Liver (tissue), 10 donors: ENCODE measurements at places on chromosomes 12 and 14. TPM values are rescaled to one million over a fixed set of nuclear protein-coding genes. Genes with fewer than 3 reads are reported as not detected.

DNA sequence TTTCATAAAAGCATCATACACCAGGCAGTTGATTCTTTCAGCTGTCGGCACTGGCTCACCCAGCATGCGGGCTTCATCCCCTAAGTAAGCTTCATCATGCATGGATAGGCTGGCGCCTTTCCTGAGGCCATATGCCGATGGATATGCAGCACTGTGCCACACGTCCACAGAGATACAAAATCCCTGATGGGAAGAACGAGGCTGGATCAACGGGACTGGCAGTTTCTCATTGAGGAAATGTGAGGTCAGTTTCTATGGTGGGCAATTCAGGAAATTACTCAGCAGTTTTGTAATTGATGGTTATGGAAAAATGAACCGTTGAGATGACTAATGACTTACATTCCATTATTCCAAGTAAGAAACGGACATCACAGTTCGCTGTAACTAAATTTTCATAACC lies 453.8 kb downstream of the TMEM121 start:
- H3K36me3 ChIP-seq = no peaks in the 10 kb centered on the region
- no peak for DNase-seq
- H3K27ac ChIP-seq = no peak overlapping the region
- H3K4me3 ChIP-seq = no peak overlapping the region
- H3K27me3 ChIP-seq = no peaks in the 10 kb centered on the region

- no peaks in the 10 kb centered on the region for H3K36me3 ChIP-seq
- DNase-seq = no peak
- no peaks in the 10 kb centered on the region for H3K4me1 ChIP-seq
- no peak overlapping the region for H3K4me3 ChIP-seq
These were observed 65.7 kb downstream of the TBX5 start for GRCh38 chr12:114340231-114340630.

DNA sequence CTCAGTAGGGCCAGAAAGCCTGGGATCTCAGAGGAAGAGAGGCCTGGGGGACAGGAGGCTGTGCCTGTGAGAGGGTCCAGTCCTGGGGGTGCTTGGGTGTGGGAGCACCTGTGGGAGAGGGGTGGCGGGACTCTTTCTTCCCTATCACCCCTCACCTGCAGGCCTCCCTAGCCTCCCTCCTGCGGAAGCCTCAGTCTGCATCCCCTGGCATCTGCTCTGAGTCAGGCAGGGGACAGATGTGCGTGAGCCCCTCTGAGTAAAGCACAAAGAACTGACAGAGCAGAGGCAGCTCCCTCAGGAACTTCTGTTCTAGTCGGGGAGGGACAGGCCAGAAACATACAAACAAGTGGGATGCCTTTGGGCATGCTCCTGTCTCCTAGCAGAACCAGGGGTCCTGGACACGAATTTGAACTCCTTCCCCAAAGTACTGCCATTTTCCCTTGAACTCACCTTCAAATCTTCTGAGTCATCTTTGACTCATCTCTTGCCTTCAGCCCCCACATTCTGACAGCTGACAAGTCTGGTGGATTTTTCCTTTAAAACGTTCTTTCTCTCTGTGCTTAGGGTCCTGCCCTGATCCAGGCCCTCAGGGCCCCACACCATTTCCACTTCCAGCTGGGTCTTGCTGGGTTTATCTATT lies 8.5 kb upstream of the HSP90AA1 start:
- H3K27me3 ChIP-seq = no peaks in the 10 kb centered on the region
- DNase-seq = no peak
- H3K36me3 ChIP-seq = no peaks in the 10 kb centered on the region
- H3K4me3 ChIP-seq = no peak overlapping the region

DNA sequence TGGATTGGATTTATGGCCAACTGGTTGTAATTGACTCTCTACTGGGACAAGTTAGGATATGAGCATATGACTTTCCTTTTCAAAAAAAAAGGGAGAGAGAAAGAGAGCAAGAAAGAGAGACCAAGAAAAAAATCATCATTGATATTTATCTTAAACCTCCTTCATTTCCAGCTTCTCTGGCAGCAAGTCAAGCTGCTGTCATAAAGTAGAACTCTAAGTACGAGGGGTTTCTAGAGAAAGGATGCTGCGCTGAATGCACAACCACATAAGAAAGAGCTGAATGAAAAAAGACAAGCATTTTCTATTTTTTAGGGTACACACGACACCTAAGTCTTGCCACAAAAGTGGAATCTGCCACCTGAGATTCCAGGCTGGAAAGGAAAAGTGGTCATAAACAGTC lies 182.6 kb downstream of the SLC25A21 start:
- no peak overlapping the region for H3K27ac ChIP-seq
- no peaks in the 10 kb centered on the region for H3K27me3 ChIP-seq
- DNase-seq = no peak
- no peaks in the 10 kb centered on the region for H3K4me1 ChIP-seq
- H3K36me3 ChIP-seq = no peaks in the 10 kb centered on the region

- peaks cover 5% of the 10 kb centered on the region for H3K4me1 ChIP-seq
- peaks cover 11% of the 10 kb centered on the region for H3K36me3 ChIP-seq
- no peak for DNase-seq
These were observed 23.4 kb downstream of the DUSP16 start for GRCh38 chr12:12539028-12539810.

GRCh38 chr12:67760586-67761275 lies 112.2 kb downstream of the DYRK2 start:
- H3K4me1 ChIP-seq = no peaks in the 10 kb centered on the region
- no peak overlapping the region for H3K27ac ChIP-seq
- H3K4me3 ChIP-seq = no peak overlapping the region
- no peaks in the 10 kb centered on the region for H3K27me3 ChIP-seq

DNA sequence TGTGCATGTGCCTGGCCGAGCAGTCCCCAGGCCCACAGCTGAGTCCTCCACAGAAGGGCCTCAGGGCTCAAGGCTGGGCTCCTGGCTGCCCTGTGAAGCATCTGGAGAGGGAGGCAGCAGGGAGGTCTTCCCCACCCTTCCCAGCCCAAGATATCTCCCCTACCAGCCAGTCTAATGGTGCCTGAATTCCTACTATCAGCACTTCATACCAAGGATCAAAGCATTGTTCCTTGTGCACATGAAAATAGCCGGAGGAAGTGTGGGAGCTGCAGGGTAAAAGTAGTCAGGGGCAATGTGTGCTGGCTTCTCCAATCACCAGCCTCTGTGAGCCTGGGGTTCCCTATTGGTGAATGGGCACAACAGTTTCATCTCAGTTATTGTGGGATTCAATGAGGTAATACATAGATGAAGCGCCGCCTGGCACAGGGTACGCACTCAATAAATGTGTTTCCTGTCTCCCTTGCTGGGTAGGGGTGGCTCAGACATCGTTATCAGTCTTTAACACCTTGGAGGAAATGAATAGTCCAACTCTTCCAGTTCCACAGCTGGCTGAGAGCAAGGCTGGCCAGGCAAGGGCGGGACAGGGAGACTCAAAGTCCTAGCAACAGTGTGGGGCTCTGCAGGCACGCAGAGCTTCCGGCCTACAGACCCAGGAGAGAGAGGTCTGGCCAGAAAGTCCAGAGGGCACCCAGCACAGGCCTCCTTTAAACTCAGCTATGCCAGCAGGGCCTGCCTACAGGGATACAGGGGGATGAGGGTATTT lies 39.1 kb upstream of the PNMA1 start:
- peaks cover 86% of the 10 kb centered on the region for H3K4me1 ChIP-seq
- H3K27me3 ChIP-seq = no peaks in the 10 kb centered on the region
- H3K4me3 ChIP-seq = no peak overlapping the region
- no peaks in the 10 kb centered on the region for H3K36me3 ChIP-seq
- peak; percentile 75 for DNase-seq

DNA sequence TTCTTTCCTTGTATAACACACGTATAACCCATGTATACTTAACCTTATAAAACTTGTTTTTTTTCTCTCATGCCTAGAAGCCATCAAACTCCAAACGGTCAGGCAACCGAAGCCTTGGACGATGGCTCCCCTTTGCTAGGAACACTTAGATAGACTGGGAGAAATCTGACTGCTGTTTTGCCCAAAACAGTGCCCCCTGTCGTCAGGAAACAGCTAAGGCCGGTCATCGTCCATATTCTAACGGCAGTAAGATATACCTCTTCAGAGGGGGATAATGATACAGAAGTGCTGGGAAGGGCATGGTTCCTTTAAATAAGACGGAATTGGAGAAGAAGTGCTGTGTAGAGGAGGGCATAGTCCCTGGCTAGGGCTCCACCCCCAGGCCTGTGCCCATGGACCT lies 130.5 kb downstream of the SLC41A2 start:
- H3K27ac ChIP-seq = no peak overlapping the region
- no peak overlapping the region for H3K4me3 ChIP-seq
- no peaks in the 10 kb centered on the region for H3K27me3 ChIP-seq
- DNase-seq = no peak

GRCh38 chr12:78880078-78880477 lies 15.5 kb downstream of the SYT1 start:
- no peaks in the 10 kb centered on the region for H3K4me1 ChIP-seq
- no peaks in the 10 kb centered on the region for H3K27me3 ChIP-seq
- DNase-seq = no peak

GRCh38 chr12:75641031-75641780 lies 129.8 kb upstream of the KRR1 start:
- H3K27ac ChIP-seq = no peak overlapping the region
- H3K27me3 ChIP-seq = no peaks in the 10 kb centered on the region
- no peak overlapping the region for H3K4me3 ChIP-seq
- no peaks in the 10 kb centered on the region for H3K4me1 ChIP-seq
- DNase-seq = no peak

GRCh38 chr14:94113908-94114588 lies 3.5 kb downstream of the IFI27 start:
- H3K27me3 ChIP-seq = no peaks in the 10 kb centered on the region
- DNase-seq = no peak
- H3K4me3 ChIP-seq = no peak overlapping the region
- H3K36me3 ChIP-seq = no peaks in the 10 kb centered on the region

- peaks cover 21% of the 10 kb centered on the region for H3K4me1 ChIP-seq
- no peak for DNase-seq
- peak overlapping the region; percentile 99 for H3K27ac ChIP-seq
- H3K4me3 ChIP-seq = peak overlapping the region; percentile 87
These were observed 597 bp downstream of the MLF2 start for GRCh38 chr12:6752167-6752920.

GRCh38 chr12:105256921-105257320 lies 20.9 kb upstream of the APPL2 start:
- H3K36me3 ChIP-seq = no peaks in the 10 kb centered on the region
- H3K27ac ChIP-seq = no peak overlapping the region
- H3K4me1 ChIP-seq = no peaks in the 10 kb centered on the region
- DNase-seq = no peak
- H3K4me3 ChIP-seq = no peak overlapping the region

GRCh38 chr12:27498149-27498548 lies 25.9 kb upstream of the PPFIBP1 start:
- H3K4me3 ChIP-seq = no peak overlapping the region
- H3K36me3 ChIP-seq = no peaks in the 10 kb centered on the region
- no peaks in the 10 kb centered on the region for H3K27me3 ChIP-seq
- DNase-seq = no peak

GRCh38 chr14:89479802-89480201 lies 62.8 kb upstream of the FOXN3 start:
- H3K4me1 ChIP-seq = no peaks in the 10 kb centered on the region
- no peaks in the 10 kb centered on the region for H3K36me3 ChIP-seq
- DNase-seq = no peak
- no peaks in the 10 kb centered on the region for H3K27me3 ChIP-seq
- H3K27ac ChIP-seq = no peak overlapping the region
- H3K4me3 ChIP-seq = no peak overlapping the region

DNA sequence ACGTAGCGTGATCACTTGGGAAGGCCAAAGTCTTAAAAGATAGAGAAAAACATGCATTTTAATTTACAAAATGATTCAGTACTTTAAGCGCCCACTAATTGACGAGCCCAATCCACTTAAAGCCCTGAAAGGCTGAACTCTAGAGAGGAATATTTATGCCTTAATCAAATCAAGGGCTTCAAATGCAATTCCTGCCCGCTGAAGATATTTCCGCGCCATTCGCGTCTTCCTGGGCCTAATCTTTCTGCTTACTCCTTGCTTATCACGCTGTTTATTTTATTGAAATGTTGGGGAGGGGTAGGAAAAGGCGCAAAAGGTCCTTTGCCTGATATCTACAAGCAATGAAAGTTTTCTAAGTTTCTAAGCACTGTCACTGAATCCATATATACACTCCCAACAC lies 4.0 kb downstream of the TBX3 start:
- peak overlapping the region; percentile 79 for H3K4me3 ChIP-seq
- H3K4me1 ChIP-seq = peaks cover 8% of the 10 kb centered on the region
- peak overlapping the region; percentile 93 for H3K27ac ChIP-seq
- H3K27me3 ChIP-seq = no peaks in the 10 kb centered on the region

- H3K27me3 ChIP-seq = no peaks in the 10 kb centered on the region
- H3K36me3 ChIP-seq = no peaks in the 10 kb centered on the region
- no peak overlapping the region for H3K4me3 ChIP-seq
- H3K27ac ChIP-seq = no peak overlapping the region
These were observed 26.9 kb upstream of the BATF start for GRCh38 chr14:75495399-75495798.

- DNase-seq = no peak
- H3K27ac ChIP-seq = no peak overlapping the region
- H3K4me1 ChIP-seq = no peaks in the 10 kb centered on the region
- no peaks in the 10 kb centered on the region for H3K27me3 ChIP-seq
- no peak overlapping the region for H3K4me3 ChIP-seq
These were observed 1.5 kb downstream of the PRR4 start for GRCh38 chr12:10847744-10848143.

GRCh38 chr12:49680075-49680474 lies 27.1 kb downstream of the FMNL3 start:
- no peak overlapping the region for H3K27ac ChIP-seq
- no peaks in the 10 kb centered on the region for H3K27me3 ChIP-seq
- no peaks in the 10 kb centered on the region for H3K36me3 ChIP-seq

DNA sequence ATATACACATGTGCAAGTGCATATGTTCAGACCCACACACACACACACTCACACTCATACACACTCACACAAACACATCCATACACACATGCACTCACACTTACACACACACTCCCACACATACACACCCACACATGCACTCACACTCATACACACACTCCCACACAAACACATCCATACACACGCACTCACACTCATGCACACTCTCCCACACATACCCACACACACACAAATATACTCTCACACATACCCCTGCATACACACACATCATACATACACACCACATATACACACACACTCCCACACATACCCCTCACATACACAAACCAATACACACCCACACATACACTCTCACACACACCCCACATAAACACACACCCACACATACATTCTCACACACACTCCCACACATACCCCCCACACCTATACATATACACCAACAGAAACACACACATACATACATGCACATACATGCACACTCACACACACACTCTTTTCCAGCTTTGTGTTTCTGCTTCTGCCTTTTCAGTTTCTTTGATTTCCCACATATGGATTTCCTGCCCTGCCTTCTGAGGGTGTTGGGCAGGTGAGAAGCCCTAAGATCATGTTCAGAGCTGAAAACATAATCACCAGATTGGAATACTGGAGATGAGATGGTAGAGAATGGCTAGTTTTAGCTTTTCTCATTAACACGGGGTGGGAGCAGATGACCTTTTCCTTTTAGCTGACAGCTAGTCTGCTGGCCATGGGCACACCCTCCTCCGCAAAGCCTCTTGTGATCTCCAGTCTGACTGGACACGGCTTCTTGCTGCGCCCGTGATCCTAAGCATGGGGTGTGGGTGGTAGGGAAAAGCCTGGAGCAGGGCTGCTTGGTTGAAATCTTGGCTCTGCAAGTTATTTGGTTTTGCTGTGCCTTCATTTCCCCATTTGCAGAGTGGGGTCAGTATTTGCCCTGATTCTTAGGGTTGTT lies 214.0 kb downstream of the CHST11 start:
- H3K4me1 ChIP-seq = no peaks in the 10 kb centered on the region
- H3K27ac ChIP-seq = peak overlapping the region; percentile 26
- H3K36me3 ChIP-seq = no peaks in the 10 kb centered on the region
- DNase-seq = no peak

Gene ASPG
- 42.4 TPM for total RNA-seq

Gene MIPOL1
- 2.1 TPM for total RNA-seq

Gene TAS2R42
- total RNA-seq = not detected

Gene REM2
- 0.08 TPM for total RNA-seq

Gene ADAM21
- not detected for total RNA-seq

Gene MYF5
- total RNA-seq = not detected

Gene NGB
- total RNA-seq = not detected

Gene MYH7
- 0.05 TPM for total RNA-seq
